ENCODE measurements at places on chromosomes 2 and 18.

GRCh38 chr2:1360557-1361250, 52.6 kb upstream of the TPO start:
- DNase-seq, result no peak

DNA sequence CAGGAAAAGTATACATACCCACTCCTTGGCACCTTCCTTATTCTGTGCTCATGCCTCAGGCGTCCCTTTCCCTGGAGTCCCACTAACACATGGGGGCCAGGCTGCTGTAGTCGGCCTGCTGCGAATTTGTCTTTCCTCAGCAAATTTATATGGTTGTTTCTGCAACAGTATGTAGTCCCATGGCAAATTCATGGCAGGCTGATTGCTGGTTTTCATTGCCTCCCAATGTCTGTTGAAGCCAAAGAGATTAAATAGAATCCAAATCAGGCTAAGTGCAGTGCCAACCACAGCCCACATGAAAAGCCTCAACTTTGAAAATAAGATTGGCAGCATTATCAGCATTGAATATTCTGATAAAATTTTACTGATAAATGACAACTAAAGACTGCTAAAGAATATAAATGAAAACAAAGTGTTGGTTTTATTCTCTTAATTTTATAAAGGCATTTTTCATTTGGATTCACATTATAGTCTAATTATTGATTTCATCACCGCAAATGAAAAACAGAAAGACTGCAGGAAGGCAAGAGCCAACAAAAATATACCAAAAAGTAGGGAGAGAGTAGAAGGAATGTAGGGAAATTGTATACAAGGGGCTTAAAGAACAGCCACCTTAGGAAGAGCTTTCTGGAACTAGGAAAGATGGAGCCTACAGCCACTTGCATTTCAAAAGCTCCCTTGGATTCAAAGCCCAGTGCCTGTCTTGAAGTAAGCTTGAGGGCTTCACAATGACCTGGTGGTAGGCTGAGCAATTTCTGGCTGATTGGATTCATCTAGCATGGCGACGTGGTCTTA, 283.7 kb upstream of the MMADHC start:
- no peak for DNase-seq

GRCh38 chr2:45623098-45623497, 12.0 kb upstream of the SRBD1 start:
- no peak for DNase-seq

- no peak for DNase-seq
These were observed 41.5 kb upstream of the MCFD2 start for GRCh38 chr2:46956981-46957531.

- DNase-seq, result no peak
These were observed 399.4 kb upstream of the HNRNPA3 start for GRCh38 chr2:176813156-176813555.

DNA sequence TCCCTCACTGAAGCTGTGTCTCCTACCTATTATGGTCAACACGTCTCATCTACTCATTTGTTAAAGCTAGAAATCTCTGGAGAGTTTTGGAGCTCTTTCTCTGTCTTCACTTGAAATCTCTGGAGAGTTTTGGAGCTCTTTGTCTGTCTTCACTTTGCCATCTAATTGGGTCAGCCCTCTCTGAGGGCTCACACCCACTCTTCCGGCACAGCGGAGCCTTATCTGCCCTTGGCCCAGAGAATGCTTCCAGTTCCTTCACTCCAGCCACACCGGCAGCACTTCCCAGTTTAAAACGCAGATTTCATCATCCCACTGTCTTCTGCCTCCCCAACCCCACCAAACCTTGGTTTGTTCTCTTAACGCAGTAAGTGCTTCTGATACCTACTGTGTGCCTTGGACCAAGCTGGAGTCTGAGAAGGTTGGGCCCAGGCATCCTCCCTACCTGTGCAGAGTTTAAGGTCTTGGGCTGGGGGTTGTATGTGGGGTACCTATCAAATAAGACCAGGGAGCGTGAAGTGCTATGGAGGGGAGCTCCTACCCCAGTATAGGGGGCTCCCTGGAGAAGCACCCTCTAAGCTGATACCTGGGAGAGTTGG, 5.0 kb downstream of the HPCAL1 start:
- DNase-seq, result no peak

- DNase-seq, result no peak
These were observed 314.7 kb upstream of the LYPD1 start for GRCh38 chr2:132984731-132985130.

DNA sequence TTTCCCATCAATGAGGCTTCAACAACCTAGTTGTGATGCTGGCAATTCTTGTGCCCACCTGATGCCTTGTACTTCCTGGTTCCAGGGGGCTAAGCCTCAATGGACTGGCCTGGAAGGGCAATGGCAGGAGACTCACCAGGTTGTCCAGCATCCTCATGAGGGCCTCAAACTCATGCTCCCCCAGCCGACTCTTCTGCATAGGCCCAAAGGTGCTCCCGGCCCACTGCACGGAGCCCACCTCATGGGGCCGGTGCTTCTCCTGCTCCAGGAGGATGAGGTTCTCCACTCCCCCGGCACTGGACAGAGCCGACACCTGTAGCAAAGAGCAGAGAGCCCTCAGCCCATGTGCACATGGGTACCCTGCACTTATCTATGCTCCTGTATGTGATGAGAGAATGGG, 84.5 kb downstream of the ADD2 start:
- DNase-seq, result no peak

- DNase-seq, result no peak
These were observed 342.8 kb downstream of the MTX2 start for GRCh38 chr2:176612036-176612435.

GRCh38 chr2:95700519-95700918, 108.7 kb downstream of the TRIM43 start:
- DNase-seq, result no peak

GRCh38 chr2:134679745-134680144, 39.1 kb downstream of the TMEM163 start:
- peak; percentile 39 for DNase-seq

GRCh38 chr2:147375073-147375472, 469.8 kb upstream of the ACVR2A start:
- DNase-seq, result no peak

GRCh38 chr2:8848328-8849100, 11.1 kb upstream of the KIDINS220 start:
- no peak for DNase-seq

- DNase-seq, result no peak
These were observed 3.3 kb downstream of the TAF1B start for GRCh38 chr2:9846554-9846953.

GRCh38 chr2:203594541-203594940, 59.4 kb upstream of the RAPH1 start:
- DNase-seq, result no peak

GRCh38 chr2:227326783-227327182, 1.7 kb downstream of the MFF start:
- DNase-seq, result no peak

DNA sequence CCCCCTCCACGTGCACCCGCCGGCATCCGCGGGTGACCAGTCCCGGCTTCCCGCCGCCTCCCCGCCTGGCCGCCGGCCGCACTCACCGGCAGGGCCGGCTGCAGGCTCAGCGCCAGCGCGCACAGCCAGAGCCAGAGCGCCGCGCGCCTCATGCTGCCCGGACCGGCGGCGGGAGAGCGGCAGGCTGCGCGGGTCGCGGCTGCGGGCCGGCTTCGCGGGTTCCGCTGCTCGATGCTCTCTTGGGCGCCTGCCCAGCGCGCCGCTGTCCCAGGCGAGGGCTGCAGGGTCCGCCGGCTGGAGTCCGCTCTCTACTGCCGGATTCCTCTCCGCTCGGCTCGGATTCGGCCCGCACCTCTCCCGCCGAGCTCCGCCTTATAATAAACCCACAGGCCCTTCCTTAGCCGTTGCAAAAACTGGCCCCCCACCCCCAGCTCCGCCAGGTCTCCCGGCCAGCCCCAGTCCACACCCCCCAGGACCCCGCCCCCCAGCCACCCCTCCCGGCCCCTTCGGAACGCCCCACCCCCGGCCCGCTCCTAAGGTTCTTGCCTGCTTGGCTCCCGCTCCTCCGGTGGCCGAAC, at the start of gene SDC1:
Gene SDC1 (minus strand): TSS at position 415 of the 578 bp plus-strand sequence. CDS start 263 bp downstream, at position 152.
- no peak for DNase-seq

- no peak for DNase-seq
These were observed 37.1 kb downstream of the ANKRD44 start for GRCh38 chr2:197273485-197273884.

GRCh38 chr2:133235968-133236367, 332.3 kb downstream of the NCKAP5 start:
- no peak for DNase-seq

DNA sequence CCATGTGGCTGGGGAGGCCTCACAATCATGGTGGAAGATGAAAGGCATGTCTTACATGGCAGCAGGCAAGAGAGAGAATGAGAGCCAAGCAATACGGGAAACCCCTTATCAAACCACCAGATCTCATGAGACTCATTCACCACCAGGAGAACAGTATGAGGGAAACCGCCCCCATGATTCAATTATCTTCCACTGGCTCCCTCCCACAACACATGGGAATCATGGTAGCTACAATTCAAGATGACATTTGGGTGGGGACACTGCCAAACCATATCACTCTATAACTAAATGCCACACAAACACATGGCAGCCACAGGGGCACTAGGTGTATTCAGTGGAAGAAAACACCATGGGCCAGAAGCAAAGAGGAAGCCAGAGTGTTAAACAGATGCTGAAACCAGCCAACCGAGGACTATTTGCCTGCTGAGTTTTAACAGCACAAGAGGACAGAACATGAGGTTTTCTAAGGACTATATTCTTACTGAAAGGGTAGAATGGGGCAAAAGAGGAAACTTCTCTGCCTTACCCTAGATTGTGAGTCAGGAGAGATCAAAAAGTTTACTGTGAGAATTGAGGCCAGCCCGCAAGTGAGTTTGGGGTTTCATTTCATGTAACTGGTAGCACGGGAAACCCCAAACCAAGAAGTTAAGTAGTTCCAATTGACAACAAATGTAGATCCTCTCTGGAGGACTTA, 49.2 kb downstream of the SIGLEC15 start:
- DNase-seq, result peak; percentile 49

GRCh38 chr2:162085090-162085891, 11.3 kb upstream of the DPP4 start:
- DNase-seq, result no peak

GRCh38 chr2:112004253-112004645, 50.8 kb upstream of the TMEM87B start:
- no peak for DNase-seq

GRCh38 chr2:240725671-240726070, 34.0 kb downstream of the AQP12A start:
- no peak for DNase-seq

DNA sequence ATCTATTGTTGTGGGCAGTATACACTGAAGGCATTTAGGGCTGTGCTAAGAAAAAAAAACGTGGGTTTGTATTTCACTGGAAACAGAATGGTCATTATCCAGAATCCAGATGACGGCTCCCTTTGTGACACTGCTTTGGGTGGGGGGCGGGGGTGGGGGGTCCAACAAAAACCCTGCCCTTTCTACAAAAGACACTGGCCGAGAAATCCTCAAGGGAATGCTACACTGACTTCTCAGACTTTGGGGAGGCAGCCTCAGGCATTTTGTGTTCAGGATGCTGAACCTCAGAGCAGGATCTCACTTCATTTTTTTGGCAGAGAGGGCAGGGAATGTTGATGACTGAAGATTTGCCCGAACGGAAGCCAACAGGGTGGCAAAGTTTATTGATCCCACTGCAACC, 417.1 kb downstream of the HRH4 start:
- no peak for DNase-seq

DNA sequence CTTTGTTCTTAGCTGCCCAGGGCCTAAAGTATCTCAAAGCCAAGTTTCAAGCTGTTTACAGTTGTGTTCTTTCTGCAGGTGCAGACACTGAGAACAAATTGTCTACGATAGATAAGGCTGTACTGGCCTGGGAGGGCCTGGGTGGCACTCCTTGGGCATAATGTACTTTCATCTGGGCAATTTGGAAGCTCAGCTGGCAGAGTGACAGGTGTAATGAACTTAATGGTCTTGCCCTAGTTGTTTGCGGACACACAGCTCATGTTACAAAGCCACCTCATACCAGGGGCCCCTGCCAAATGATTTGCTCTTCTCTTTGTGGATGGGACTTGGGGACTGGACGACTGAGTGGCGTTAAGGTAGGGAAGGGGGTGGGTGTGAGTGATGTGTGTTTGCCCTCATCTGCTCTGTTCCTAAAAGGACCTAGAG, 4.3 kb downstream of the LDLRAD4 start:
- DNase-seq, result no peak

DNA sequence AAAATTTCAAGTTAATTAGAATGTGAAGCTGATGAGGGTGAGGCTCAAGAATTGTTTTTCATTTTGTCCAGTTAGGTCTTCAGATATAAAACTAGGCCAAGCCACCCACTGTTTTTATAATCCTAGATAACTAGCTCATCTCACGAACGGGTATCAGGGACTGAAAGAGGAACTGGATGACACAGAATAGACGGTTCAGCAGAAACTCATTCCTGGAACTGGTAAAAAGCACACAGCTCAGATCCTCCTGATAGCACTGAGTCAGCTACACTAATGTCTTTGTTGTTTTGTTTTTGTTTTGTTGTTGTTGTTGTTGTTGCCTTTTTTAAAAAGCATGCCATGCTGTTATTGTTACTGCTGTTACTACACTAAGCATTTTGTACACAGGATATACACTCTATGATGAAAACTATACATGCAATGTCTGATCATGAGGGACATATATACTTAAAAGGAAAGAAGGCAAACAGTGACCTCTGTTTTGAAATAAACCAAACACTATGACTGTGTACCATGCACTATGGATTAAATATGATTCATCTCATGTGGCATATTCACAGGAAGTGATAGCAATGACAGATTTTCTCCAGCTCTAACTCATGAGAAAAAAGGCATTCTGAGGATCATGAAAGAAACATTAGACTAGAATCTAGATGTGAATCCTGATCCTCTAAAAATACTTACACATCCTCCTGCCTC, 437.6 kb downstream of the NCKAP5 start:
- DNase-seq, result no peak

GRCh38 chr18:36610661-36611060, 218.1 kb downstream of the TPGS2 start:
- DNase-seq, result no peak

DNA sequence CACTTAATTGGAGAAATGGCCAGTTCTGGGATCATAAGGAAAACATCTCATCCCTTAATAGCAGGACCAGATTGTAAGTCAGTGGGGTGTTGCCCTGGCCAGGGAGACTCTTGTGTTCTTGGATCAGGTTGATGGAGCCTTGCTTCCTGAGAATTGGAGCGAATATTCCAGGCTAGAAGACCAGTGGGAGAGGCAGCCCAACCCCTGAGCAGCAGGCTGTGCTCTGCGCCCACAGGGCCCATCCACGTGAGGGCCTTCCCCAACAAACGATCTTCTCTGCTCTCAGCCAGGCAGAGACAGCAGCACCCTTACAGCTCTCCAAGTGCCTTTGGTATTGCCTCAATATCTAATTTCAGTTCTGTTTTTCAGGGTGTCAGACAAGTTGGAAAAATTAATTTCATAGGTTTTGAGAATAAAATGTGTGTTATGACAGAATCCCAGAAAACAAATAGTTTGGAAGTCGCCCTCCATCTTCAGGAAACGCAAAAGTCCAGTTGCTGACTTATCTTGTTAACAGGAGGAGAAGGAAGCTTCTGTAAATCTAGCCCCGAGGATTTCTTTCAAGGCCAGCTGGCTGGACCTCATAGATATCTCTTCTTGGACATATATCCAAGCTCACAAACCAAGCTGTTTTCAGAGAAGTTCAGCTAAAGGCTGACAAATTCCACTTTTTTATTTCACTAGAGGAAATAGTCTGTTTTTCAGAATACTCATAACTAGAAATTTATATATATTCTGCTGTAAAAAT, 105.5 kb downstream of the COPS8 start:
- DNase-seq, result no peak
